Astrocyte of the cerebellum (primary cell): ENCODE measurements at places on chromosomes 2 and 18.

DNA sequence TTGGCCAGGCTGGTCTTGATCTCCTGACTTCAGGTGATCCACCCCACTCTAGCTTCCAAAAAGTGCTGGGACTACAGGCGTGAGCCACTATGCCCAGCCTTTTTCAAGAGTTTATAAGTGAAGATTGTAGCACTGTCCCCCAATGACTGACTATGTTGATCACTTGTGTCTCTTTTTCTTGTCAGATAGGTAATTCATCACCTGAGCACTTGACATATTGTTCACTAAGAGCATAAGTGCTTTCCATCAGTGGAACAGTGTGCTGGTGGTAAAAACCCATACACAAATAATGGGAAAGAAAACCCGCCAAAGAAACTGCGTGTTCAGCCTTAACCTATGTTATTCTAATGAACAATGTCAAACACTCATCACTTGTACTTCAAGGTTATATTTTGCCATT is 414.4 kb upstream of the CDH7 start:
- DNase-seq, result no peak

DNA sequence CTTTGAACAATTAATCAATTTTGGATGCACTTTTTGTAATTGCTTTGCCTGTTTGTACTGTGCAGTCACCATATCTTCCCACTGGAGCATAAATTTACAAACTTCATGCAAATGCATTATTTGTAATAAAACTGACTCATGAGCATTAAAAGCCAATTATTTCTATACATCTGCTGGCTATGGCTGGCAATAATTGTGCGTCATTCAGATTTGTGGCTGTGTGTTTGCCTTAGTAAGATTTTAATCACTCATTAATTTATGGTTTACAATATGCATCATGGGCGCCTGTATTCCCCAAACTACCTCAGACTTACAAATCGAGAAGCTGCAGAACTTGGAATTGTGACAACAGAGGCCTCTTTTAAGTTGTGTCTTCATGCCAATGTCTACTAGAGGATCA is 132.4 kb upstream of the TRIB2 start:
- DNase-seq, result no peak

GRCh38 chr2:149082079-149082478 is 43.6 kb downstream of the LYPD6B start:
- no peak for DNase-seq

DNA sequence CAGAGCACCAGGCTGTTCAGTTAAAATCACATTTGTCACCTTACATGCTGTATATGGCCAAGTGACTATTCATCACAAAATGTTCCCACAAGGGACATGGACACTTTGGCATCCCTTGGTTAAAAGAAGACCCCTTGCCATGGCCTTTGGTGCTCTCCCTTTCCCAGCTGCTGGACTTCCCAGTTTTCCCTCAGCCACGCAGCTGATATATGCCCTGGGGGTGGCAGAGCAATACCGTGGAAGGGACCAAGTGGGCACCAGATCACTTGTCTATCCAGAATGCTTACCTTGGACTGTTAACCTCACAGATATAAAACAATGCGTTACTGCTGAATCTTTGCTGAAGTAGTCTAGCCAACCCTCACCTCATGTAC is 35.3 kb downstream of the PAIP2B start:
- DNase-seq, result no peak

GRCh38 chr2:47254464-47254863 is 99.4 kb upstream of the STPG4 start:
- no peak for DNase-seq

DNA sequence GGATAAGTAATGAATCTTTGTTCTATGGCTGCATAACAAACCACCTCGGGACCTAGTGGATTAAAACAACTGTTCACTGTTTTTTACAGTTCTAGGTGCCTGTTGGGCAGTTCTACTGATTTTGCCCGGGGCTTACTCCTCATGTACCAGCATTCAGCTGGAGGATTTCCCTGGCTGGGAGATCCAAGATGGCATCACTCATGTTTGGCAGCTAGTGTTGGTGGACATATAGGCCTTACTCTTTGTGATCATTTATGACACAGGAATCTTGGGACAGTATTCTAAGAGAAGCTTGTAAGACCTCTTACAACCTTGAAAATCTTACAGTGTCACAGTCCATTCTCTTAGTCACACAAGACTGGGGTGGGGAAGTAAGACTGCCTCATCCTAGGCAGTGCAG is 4.6 kb downstream of the MARCHF7 start:
- DNase-seq, result no peak
